ENCODE measurements at places on chromosomes 11 and 22. TPM values are rescaled to one million over a fixed set of nuclear protein-coding genes. Genes with fewer than 3 reads are reported as not detected.

Gene KCNJ4
- polyA plus RNA-seq = not detected

Gene HEPHL1
- polyA plus RNA-seq = not detected

Gene FBXO7
- 272 TPM for polyA plus RNA-seq

Gene OR4C15
- not detected for polyA plus RNA-seq

Gene ENTHD1
- polyA plus RNA-seq = not detected

Gene LYVE1
- not detected for polyA plus RNA-seq

Gene SLC22A12
- polyA plus RNA-seq = not detected

Gene NLRP14
- not detected for polyA plus RNA-seq

Gene P2RY2
- 0.30 TPM for polyA plus RNA-seq

Gene CDKN1C
- polyA plus RNA-seq = not detected

Gene TCF20
- polyA plus RNA-seq = 0.12 TPM

DNA sequence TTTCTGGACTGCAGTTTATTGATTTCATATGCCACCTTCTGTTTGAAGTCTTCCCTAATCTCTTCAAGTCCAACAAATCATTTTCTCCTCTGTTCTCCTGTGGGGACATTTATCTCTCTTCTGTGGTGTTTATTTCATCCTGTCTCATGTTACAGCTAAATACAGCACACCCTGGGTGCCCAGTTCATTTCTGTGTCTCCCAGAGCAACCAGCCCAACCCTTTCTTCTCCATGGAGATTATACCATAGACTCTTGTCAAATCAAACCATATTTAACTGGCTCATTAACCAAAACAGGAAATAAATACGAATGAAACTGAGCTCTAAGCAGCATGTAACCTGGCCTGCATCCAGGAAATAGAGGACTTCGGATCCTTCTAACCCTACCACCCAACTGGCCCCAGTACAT, at the start of gene MS4A8:
Gene MS4A8, plus strand, starts transcription at position 329 of the 408 bp plus-strand sequence. CDS start 1,249 bp downstream, outside the sequence.
- H3K27ac ChIP-seq = no peak within 1 kb of the TSS
- no peak for DNase-seq
- H3K27me3 ChIP-seq = peaks cover 2% of the 10 kb centered on the region
- no peak within 1 kb of the TSS for H3K4me3 ChIP-seq
- no peaks in the 10 kb centered on the region for H3K4me1 ChIP-seq

GRCh38 chr11:33445761-33446161, 188.6 kb downstream of the HIPK3 start:
- H3K4me3 ChIP-seq = no peak overlapping the region
- no peaks in the 10 kb centered on the region for H3K4me1 ChIP-seq
- DNase-seq = no peak
- no peaks in the 10 kb centered on the region for H3K36me3 ChIP-seq
- peaks cover 2% of the 10 kb centered on the region for H3K27me3 ChIP-seq
- H3K27ac ChIP-seq = no peak overlapping the region

DNA sequence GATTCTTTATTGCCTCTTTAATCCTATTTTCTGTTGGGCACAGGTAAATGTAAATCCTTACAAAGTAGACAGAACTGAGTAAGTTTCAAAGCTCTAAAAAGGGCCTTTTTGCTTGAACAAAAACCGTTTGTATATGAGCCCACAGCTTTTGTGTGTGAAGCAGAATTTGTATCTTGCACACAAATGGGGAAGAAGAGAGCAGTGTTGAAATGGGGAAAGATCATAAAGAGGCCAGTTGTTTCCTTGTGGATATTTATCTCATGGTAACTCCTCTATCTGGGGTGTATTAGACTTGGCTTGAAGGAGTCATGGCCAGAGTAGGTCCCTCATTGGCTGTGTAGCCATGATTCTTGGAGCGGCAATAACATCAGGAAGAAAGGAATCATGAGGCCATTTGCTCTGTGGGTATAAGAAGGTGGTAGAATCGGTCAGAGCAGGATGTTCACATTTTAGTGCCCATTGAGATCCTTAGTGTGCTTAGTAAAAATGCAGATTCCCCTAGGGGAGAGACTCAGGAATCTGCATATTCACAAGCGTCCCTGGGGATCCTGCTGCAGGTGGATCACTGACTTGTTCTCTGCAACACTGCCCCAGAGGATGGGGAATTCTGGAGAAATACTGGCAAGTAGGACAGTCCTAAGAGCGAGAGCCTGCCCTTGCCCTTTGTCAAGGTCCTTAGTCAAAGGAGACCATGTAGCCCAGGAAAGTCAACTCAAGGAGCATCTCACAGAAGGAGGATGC, 126.5 kb downstream of the LDLRAD3 start:
- H3K4me3 ChIP-seq = no peak overlapping the region
- no peak for DNase-seq
- no peaks in the 10 kb centered on the region for H3K4me1 ChIP-seq

DNA sequence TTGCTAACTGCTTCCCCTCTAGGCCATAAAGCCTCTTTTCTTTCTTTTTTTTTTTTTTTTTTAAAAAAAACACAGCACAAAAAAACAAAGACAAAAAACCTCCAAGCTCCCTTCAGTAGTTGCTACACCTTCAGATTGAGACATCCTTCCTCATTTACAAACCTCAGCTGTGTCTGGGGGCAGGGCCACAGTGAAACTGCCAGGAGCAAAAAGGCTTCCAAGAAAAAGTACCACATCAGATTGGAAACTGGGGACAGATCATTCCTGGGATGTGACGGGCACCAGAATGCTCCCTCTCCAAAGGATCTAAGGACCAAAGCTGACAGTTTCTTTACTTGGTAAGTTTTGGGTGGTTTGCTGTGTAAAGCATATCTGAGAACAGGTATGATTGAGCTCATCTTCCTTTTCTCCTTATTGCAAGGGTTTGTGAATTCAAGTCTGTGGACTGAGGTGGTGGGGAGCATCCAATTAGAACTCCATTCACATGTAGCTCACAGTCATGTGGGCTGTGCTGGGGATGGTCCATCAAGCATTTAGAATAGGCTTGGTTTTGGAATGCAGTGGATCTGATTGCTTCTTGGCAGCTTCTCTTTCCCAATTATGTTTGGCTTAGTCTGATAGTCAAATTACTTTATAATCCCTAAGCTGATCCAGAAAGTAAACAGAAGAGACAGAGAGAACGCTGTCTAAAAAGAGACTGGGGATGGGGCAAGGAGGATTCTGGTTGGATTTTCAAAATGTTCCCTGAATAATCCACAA, 705 bp downstream of the BBOX1 start:
- H3K27ac ChIP-seq = no peak overlapping the region
- H3K4me1 ChIP-seq = no peaks in the 10 kb centered on the region
- no peak overlapping the region for H3K4me3 ChIP-seq
- no peaks in the 10 kb centered on the region for H3K27me3 ChIP-seq

- peaks cover 11% of the 10 kb centered on the region for H3K27me3 ChIP-seq
- H3K4me1 ChIP-seq = peaks cover 10% of the 10 kb centered on the region
- H3K36me3 ChIP-seq = no peaks in the 10 kb centered on the region
- no peak overlapping the region for H3K4me3 ChIP-seq
- no peak overlapping the region for H3K27ac ChIP-seq
Measured at GRCh38 chr11:20610825-20611224, 11.4 kb downstream of the SLC6A5 start.

DNA sequence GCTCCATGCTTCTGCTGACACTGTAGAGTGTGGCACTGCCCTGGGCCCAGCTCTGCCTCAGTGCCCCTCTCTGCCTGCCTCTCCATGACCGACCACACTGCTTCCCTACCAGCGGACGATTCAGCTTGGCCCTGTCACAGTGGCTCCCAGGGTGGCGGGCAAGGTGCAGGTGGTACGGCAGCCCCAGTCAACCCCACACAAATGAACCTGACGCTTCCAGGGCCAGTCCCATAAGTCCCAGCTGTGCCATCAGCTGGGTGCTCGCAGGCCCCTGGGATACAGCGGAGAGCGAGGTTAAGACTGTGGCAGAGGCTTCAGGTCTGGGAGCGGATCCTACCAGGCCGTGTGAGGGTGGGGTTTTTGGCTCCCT, 134.8 kb downstream of the LDLRAD3 start:
- H3K4me1 ChIP-seq = no peaks in the 10 kb centered on the region
- H3K27me3 ChIP-seq = no peaks in the 10 kb centered on the region
- no peak overlapping the region for H3K4me3 ChIP-seq
- H3K36me3 ChIP-seq = no peaks in the 10 kb centered on the region
- no peak overlapping the region for H3K27ac ChIP-seq
- DNase-seq = no peak

- H3K36me3 ChIP-seq = no peaks in the 10 kb centered on the region
- peaks cover 4% of the 10 kb centered on the region for H3K27me3 ChIP-seq
- no peak for DNase-seq
- H3K4me3 ChIP-seq = no peak overlapping the region
Measured at GRCh38 chr11:116173506-116173905, 599.3 kb downstream of the BUD13 start.

- H3K36me3 ChIP-seq = no peaks in the 10 kb centered on the region
- H3K4me3 ChIP-seq = no peak overlapping the region
- H3K4me1 ChIP-seq = no peaks in the 10 kb centered on the region
- no peak overlapping the region for H3K27ac ChIP-seq
- peaks cover 8% of the 10 kb centered on the region for H3K27me3 ChIP-seq
- no peak for DNase-seq
Measured at GRCh38 chr22:36606114-36606513, 77.1 kb upstream of the EIF3D start.

GRCh38 chr22:46071451-46072109, 78.7 kb upstream of the PPARA start:
- H3K36me3 ChIP-seq = no peaks in the 10 kb centered on the region
- H3K27me3 ChIP-seq = peaks cover 16% of the 10 kb centered on the region
- peak overlapping the region; percentile 81 for H3K4me3 ChIP-seq
- H3K27ac ChIP-seq = peak overlapping the region; percentile 58
- peaks cover 76% of the 10 kb centered on the region for H3K4me1 ChIP-seq

DNA sequence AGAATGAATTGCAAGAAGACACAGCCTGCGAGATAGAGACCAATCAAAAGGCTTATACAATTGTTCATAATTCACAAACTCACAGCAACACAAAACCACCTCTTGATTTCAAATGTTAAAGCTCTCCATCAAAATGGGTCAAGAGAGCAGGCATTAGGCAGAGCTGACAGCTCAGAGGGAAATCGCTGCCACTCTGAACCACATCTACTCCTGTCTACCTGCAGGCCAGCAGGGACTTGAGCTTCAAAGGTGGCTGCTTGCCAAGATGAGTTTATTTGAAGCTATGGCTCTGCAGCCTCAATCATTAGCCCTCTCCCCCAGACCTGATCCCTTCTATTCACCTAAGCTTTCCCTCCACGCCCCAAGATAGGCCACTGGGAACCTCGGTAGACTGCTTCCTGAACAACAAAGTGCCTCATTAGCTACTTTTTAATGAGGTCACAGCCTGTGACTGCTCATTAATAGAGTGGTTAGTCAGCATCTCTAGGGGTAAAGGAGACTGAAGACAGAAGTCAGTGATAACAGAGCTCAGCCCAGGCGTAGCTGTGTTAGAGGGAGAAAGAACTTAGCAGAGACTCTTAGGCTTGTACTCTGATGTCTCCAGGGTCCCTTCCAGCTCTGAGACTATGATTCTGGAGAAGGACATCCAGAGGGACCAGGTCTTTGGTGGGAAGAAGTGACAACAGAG, 21.2 kb upstream of the OR10A5 start:
- no peak overlapping the region for H3K27ac ChIP-seq
- no peaks in the 10 kb centered on the region for H3K4me1 ChIP-seq
- no peak for DNase-seq

GRCh38 chr11:18492888-18493287, 33.9 kb downstream of the TSG101 start:
- peaks cover 18% of the 10 kb centered on the region for H3K4me1 ChIP-seq
- H3K36me3 ChIP-seq = peaks cover 6% of the 10 kb centered on the region
- H3K27ac ChIP-seq = no peak overlapping the region
- DNase-seq = no peak
- H3K27me3 ChIP-seq = no peaks in the 10 kb centered on the region

DNA sequence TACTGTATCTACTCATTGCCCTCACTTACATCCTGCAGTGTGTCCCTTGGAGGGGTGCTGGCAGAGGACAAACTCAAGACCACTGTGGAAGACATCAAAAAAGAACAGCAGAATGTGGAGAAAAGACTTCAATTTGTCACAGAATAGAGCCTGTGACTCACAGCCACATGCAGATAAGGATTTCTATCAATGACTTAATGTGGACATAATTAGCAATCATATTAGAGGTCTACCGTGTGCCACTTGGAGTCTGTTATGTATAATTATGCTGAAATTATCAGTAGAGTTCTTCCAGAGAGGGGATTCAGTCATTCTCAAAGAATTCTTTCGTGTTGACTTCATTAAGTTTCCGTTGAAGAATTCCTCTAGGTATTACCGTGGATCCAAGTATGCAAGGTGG, 473.5 kb downstream of the MIAT start:
- no peak overlapping the region for H3K27ac ChIP-seq
- DNase-seq = no peak
- H3K4me3 ChIP-seq = no peak overlapping the region
- peaks cover 2% of the 10 kb centered on the region for H3K27me3 ChIP-seq
- H3K4me1 ChIP-seq = no peaks in the 10 kb centered on the region

All from immature natural killer cell (primary cell).